COLO829 (cell line): ENCODE measurements at places on chromosomes 13 and 19.

DNA sequence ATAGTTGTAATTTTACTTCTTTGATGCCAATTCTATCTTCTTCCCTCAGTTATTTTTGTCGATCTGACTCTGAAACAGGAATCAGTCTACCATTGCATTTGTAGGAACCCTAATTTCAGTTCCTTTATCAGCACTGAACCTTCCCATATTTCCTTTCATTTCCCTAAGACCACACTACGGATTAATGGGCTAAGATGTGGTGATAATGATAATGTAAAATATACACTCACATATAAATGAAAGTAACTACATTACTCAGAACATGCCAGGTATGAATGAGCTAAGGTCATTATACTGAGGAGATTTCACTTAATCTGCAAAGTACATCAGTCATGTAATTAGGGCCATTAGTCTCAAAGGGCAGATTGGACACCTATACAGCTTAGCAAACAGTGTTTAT lies 60.2 kb upstream of the RFC3 start:
- no peak for DNase-seq

- no peak for DNase-seq
Observed at GRCh38 chr13:65417953-65418352, 1812.2 kb downstream of the PCDH9 start.

- DNase-seq = no peak
Observed at GRCh38 chr19:7983995-7984837, 21.2 kb downstream of the ELAVL1 start.

- DNase-seq = no peak
Observed at GRCh38 chr13:40153516-40153915, 498.1 kb downstream of the COG6 start.

GRCh38 chr13:105343134-105343806 lies 1192.2 kb downstream of the EFNB2 start:
- no peak for DNase-seq

- no peak for DNase-seq
Observed at GRCh38 chr13:42270857-42271215, 1.1 kb upstream of the AKAP11 start.

GRCh38 chr19:29643361-29643935 lies 21.8 kb upstream of the PLEKHF1 start:
- DNase-seq = no peak

- DNase-seq = peak; percentile 58
Observed at GRCh38 chr13:113275387-113275786, 21.7 kb upstream of the LAMP1 start.

DNA sequence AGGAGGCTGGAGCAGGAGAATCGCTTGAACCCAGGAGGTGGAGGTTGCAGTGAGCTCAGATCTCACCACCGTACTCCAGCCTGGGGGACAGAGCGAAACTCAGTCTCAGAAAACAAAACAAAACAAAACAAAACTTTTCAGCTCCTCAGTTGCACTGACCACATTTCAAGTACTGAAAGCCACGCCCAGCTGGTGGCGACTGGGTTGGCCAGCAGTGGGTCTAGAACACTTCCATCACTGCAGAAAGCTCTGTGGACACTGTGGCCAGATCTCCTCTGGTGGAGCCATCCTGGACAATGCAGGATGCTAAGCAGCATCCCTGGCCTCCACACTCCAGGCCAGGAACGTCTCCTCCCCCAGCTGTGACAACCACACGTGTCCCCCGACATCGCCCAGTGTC lies 21.1 kb downstream of the TLE2 start:
- no peak for DNase-seq

DNA sequence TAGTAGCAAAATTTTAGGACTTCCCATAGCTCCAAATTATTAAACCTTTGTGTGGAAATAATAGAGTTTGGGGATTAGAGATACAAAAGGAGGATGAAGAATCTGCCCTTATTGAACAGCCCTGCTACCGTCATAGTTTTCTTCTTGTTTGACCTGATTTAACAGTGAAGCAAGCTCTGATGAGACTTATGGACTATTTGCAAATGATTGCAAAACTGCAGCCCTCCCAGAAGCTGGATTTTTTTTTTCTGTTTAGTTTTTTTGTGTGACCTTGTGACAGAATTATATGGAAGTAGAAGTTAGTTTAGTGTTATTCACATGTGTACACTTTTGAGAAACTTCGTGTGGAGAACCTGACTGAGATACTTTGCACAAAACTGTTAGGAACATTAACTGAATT lies 267.8 kb downstream of the KCNRG start:
- DNase-seq = no peak

GRCh38 chr13:98450539-98451111 lies 126.3 kb downstream of the STK24 start:
- peak; percentile 55 for DNase-seq

GRCh38 chr13:25225970-25226369 lies 53.9 kb upstream of the AMER2 start:
- no peak for DNase-seq

DNA sequence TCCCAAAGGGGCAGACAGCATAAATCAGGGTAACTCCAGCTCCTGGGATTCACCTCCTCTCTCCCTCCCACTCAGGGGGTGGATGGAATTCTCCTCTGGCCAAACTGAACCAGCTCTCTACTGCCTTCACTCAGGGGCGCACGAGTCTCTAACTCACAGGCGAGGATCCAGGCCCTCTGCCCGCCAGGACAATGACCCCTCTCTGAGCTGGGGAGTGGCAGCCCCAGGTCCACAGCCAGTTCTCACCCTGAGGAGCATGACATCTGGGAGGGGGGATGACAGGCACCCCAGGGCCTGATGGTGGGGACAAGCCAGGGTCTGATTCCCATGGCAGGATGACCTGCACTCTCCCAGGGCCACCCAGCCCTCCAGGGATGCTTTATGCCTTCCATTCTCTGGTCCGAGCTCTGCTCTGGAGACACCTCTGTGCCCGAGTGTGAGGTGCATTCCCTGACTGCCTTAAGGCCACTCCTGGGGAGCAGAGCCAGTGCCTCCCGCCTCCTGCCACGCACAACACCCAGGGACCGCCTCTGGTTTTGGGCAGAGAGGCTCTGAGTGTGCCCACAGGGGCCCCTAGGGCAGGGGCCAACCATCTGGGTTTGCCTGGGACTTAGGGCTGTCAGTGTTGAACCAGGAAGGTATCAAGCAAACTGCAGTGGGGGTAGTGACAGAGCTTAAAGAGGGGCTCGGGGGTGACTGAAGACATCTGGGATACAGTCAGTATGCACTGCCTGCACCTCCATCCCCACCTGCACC lies 66.2 kb downstream of the GNG7 start:
- no peak for DNase-seq

DNA sequence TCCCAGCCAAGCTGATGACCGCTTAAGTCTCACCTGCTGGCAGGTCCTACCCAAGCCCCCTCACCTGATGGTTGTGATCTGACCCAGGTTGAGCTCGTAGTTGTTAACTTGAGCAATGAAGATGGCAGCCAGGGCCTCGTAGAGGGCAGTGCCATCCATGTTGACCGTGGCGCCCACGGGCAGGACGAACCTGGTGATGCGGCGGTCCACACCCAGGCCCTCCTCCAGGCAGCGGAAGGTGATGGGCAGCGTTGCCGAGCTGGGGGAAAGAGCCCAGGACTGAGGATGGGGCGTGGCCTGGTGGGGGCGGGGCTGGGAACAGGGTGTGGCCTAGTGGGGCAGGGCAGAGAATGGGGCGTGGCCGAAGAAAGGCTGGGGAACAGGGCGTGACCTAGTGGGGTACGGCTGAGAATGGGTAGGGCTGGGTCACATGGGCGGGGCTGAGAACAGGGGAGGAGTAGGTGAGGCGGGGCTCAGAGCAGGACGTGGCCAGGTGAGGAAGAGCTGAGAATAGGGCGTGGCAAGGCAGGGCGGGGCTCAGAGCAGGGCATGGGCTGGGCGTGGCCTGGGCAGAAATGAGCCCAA lies 12.9 kb downstream of the OR7C2 start:
- DNase-seq = no peak

DNA sequence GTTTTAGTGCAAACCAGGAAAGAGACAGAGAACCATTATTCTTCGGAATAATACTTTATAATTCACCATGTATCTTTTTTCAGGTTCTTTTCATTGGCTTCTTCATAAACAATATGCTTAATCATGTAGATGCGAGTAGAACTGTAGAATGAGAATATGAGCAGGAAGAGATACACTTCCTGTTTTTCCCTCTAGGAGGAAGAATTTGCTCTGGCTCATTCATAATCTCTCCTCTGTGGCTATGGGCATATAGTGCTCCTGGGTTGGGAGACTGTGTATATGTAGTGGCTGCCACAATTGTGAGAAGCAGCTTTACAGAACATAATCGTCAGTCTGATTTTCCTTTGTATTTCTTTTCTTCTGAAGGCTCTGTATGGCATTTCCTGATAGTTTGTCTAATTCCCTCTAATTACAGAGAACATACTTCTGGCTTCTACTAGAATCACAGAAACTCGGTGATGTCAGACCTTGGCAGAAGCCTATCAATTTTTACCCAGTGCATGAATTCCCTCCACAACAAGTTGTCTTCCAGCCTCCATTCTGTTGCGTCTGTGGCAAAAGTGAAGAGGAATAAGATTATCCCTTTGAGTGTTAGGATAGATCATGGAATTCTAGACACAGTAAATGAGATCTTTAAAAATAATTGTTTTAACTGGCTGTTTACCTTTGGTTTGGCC lies 2.9 kb upstream of the DCLK1 start:
- DNase-seq = no peak

- no peak for DNase-seq
Observed at GRCh38 chr13:46654951-46655350, 102.0 kb downstream of the LRCH1 start.

DNA sequence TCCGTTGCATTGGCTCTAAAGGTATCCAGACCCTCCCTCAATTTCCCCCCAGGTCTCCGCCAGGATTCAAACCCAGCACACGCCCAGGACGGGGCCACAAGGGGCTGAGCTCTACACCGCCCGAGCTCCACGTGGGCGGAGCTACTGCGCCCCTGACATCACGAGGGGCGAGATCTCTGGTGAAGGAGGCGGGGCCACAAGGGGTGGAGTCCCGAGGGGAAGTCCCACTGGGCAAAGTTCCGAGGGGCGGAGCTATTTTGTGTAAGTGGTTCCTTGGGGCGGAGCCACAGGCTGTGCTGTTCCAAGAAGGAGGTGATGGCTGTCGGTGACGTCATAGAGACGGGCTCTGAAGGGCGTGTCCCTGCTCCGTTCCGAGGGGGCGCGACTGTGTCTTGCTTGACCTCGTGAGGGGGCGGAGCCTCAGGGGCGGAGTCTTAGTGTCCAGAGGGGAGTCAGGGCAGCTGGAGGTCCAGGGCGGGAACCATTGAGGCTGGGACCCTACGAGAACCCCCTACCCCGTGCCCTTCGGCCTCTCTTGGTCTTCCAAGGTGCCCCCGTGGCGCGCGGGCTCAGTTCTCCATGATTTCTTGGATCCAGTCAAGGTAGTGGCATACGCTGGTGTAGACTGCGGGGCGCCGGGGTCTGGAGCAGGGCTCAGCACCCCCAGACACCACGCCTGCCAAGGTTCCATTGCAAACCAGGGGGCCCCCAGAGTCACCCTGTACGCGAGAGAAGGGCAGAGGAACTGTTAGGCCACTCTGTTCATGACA lies 1.3 kb upstream of the KLK8 start:
- peak; percentile 72 for DNase-seq

GRCh38 chr19:51016798-51017683 lies 2.5 kb downstream of the KLK10 start:
- peak; percentile 41 for DNase-seq

GRCh38 chr13:110628477-110628793 lies 13.1 kb downstream of the NAXD start:
- no peak for DNase-seq

DNA sequence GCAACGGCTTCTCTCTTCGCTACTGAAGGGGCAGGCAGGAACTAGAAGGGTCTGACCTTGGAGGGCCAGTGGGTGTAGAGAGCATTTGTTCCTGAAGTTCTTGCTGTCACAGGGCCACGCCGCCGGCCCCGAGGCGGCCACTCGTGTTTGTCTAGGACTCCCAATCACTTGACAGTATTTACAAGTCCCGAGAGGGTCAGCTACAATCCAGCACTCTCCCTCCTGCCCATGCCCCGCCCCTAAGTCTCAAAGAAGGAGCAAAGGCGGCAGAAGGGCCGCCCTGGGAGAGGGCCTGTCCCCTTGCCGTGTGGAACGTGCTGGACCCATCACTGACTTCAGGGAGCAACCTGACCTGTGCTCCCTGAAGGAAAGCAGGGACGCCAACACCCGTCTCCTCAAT lies 118.5 kb downstream of the STK24 start:
- no peak for DNase-seq

- no peak for DNase-seq
Observed at GRCh38 chr19:11288349-11288748, 7.6 kb upstream of the TSPAN16 start.
